ENCODE measurements at places on chromosomes 1 and 21.

GRCh38 chr1:85019994-85020393, 23.1 kb upstream of the MCOLN2 start:
- DNase-seq, result peak; percentile 13

DNA sequence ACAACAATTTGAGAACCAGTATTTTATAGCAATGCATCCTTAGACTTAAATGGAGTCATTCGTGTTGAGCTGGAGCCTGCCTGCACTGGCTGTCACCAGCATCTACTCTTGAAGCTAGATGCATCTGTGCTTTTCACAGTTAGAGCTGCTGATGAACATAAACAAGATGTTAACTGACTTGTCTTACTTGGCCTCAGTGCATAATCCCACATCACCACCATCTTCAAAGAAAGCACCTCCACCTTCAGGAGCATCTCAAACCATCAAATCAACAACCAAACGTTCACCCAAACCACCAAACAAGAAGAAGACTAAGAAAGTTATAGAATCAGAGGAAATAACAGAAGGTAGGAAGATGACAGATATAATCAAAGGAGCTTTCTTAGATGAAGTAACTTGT, 71.1 kb downstream of the TPR start:
- no peak for DNase-seq

DNA sequence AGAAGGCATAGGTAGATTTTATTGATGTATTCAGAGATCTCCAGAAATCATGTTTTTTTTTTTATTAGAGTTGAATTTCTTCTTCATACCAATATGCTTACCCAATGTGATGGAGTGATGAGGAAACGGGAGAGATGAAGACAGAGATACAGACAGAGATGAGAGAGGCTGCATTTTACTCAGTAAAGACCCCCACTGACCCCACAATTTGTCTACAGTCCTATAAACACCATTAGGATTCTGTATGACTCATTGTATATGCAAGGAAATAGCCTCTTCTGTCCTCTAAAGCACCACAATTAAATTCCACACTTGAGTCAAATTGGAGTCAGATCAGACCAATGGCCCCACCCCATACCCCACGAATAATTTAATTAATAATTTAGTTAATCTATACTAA, 44.0 kb downstream of the RUNX1 start:
- DNase-seq, result no peak

- DNase-seq, result peak; percentile 41
Observed at GRCh38 chr21:17679002-17679600, 66.4 kb upstream of the BTG3 start.

GRCh38 chr1:157311730-157312081, 173.5 kb upstream of the ETV3 start:
- DNase-seq, result no peak

DNA sequence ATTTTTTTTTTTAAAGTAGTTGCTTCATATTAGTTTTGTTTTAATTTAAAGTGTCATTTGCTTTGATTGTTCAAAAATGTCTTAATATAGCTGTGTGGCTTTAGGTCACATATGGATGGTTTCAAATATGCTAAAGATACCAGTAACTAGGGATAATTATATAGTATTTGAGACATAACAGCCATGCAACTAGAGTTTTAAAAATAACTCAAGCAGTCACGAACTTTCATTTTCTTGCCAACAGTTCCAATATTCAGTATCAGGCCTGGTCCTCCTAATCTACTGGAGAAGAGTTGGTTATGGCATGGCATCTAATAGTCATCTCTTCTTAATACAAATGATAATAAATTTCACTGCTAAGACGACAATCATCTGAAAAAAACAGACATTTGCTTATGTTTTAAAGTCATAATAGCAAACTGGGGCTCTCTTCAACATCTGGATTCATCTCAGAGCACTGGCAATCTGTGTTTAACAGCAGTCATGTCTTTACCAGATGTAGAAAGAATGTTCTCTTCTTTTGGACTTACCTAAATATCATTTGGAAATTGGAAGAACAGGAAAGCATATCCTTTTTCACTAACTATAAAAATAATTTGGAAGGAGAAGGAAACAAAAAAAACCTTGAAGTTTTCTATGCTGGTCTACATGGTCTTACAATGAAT, 24.1 kb upstream of the A3GALT2 start:
- no peak for DNase-seq

GRCh38 chr1:239854922-239855321, 236.8 kb upstream of the FMN2 start:
- no peak for DNase-seq

- DNase-seq, result peak; percentile 25
Observed at GRCh38 chr1:113452921-113453770, 62.8 kb downstream of the MAGI3 start.

DNA sequence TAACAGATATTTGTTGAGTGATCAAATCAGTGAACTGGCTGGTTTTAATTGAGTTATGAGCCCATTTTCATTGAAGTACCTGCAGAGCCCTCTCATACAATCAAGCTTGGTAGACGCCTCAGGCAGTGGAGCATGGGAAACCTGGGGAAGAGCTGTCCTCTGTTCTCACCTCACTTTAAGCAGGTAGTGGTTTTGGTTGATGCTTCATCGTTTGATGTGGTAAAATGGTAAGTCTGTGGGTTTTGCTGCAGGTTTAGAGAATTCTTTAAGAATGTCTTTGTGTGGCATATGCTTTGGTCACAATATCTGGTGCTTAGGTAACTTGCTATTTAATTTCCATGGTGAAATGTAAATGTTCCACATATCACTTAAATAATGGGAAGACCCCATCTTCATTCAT, 10.0 kb downstream of the LAMC1 start:
- DNase-seq, result no peak

DNA sequence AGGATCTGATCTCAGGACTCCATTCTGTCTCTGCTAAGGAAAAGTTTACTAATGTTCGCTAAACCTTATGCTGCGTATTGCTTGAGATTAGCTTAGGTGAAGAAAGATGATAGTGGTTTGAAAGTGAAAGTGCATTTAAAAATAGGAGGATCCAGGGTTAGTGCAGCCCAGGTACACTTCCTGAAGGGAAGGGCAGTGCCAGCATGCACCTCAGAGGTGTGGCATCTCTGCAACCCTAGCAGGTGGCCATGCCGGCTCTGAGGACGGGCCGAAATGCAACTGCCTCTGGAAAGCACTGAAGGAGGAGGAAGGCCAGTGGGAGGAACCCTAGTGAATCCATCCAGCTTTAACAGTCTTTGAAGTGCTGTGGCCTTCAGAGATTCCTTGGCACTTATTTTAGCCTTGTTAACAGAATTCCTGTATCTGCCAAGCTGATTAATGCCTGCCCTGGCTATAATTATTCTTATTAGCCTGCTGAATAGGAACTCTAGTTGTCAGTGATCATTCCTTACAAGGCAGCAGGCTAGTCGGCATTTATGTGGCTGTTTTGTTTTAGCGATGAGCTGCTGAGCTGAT, 5.5 kb downstream of the PTGFRN start:
- no peak for DNase-seq

All from skeletal muscle cell (primary cell).